ENCODE measurements at places on chromosomes 3 and 15. TPM values are rescaled to one million over a fixed set of nuclear protein-coding genes. Genes with fewer than 3 reads are reported as not detected.
A peak's percentile ranks its signal among the peaks of the same experiment; 100 is the strongest.

The KNL1 gene
- total RNA-seq: not detected

DNA sequence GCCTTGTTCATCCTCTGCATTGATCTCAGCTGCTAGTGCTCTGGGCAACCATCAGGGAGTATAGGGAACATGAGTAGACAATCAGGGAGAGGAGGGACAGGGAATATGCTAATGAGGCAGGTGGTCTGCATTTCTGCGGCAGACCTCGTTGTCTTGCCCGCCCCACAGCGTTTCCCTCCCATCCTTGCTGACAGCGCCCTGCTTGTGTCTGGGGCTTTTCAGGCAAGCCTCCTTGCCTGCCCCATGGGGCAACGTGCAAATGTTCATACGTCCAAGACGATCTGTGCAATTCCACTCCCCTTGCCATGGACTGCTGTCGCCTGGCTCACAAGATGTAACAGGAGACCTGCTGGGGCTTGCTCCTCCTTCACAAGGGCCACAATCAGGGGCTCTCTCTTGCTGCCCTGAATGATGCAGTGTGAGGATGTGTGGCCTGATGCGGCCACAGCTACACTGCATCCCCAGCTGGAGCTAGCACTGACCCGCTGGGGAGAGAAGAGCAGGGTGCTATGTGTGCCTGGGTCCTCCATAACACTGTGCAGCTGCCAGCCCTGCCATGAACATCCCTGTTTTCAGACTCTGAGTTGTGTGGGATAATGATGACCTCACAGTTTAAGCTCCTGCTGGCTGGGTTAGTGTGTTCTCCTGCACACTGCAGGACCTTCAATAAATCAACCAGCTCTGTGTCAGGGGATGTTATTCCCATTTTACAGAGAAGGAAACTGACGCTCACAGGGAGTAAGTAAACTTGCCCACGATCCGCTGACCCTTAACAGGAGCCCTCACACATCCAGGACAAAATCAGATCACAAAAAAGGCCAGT lies 211.3 kb downstream of the KLF13 start:
- H3K4me3 ChIP-seq: no peak overlapping the region
- H3K36me3 ChIP-seq: no peaks in the 10 kb centered on the region
- H3K27ac ChIP-seq: no peak overlapping the region

DNA sequence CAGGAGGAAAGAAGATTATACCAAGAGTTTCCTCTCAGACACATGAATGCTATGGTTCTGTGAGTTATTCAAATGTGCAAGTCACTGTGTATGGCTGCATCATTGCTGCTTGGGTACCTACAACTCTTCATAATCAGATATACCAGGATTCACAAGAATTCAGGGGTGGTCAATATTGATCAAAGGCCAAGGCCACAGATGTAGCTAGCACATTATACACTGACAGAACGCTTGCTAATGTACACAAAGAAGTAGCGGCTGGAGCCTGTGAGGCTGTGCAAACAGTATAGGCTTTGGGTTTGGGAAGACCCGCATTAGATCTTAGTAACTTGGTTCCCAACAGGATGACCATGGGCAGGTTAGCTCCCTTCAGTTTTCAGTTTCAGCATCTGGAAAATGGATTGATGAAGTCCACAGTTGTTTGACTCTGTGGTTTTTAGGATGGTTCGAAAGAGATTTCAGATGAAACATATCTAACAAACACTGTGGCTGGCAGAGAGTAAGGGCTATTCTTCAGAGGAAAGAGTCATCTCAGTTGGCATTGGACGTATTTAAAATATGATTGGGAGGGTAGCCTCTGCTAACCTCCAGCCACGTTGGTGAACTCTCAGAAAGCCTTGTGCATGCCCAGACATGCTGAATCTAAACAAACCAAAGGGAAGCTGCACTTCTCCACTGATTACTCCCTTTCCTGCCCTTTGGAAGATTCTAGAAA lies 748.7 kb upstream of the CFAP20DC start:
- no peak overlapping the region for H3K27ac ChIP-seq
- no peak overlapping the region for H3K4me3 ChIP-seq
- H3K4me1 ChIP-seq: no peaks in the 10 kb centered on the region
- DNase-seq: no peak
- H3K36me3 ChIP-seq: no peaks in the 10 kb centered on the region

The SST gene
- not detected for total RNA-seq

GRCh38 chr3:48855681-48856447 lies 8.2 kb upstream of the PRKAR2A start:
- peaks cover 29% of the 10 kb centered on the region for H3K36me3 ChIP-seq
- H3K4me1 ChIP-seq: no peaks in the 10 kb centered on the region
- no peak overlapping the region for H3K4me3 ChIP-seq

- H3K36me3 ChIP-seq: peaks cover 4% of the 10 kb centered on the region
- no peaks in the 10 kb centered on the region for H3K27me3 ChIP-seq
- H3K4me3 ChIP-seq: no peak overlapping the region
Observed at GRCh38 chr15:60844511-60845174, 365.7 kb upstream of the ICE2 start.

DNA sequence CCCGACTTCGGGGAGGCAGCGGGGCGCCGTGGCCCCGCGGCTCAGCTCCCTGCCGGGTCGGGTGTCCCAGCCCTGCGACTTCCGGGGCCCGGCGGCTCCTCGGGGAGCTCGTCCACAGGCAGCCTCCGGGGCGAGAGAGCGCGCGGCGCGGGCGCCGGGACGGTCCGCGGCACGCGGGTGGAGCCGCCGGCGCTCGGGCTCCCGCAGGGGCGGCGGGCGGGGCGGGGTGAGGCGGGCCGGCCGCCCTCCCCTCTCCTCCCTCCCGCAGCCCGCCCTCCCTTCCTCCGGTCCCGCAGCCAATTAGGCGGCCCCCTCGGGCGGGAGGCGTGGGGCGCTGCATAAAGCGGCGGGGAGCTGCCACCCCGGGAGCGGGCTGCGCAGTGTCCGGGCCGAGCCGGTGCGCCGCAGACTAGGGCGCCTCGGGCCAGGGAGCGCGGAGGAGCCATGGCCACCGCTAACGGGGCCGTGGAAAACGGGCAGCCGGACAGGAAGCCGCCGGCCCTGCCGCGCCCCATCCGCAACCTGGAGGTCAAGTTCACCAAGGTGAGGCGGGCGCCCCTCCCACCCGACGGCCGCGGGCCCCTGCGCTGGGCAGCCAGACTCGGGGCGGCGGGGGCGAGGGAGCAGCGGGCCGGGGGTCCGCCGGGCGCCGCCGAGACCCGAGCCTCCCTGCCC lies at the start of gene ALDH1A3:
ALDH1A3 (plus strand) TSS at position 368 of the 675 bp plus-strand sequence; CDS start at position 445, 77 bp downstream.
- peak within 1 kb of the TSS; percentile 62 for H3K4me3 ChIP-seq
- H3K27ac ChIP-seq: no peak within 1 kb of the TSS
- H3K4me1 ChIP-seq: no peaks in the 10 kb centered on the region
- no peak for DNase-seq
- no peaks in the 10 kb centered on the region for H3K36me3 ChIP-seq

Data from ascending aorta (tissue), 2 donors.